NCI-H1417 treated with DMSO at 0.1 percent for 48 hours (cell line): ENCODE measurements at places on chromosomes 3 and 15.

- no peak for DNase-seq
These were observed 340.8 kb downstream of the PLOD2 start for GRCh38 chr3:145820170-145820569.

GRCh38 chr3:57434041-57434440, 110.1 kb downstream of the DNAH12 start:
- no peak for DNase-seq

GRCh38 chr15:100999369-100999768, 80.2 kb downstream of the LRRK1 start:
- no peak for DNase-seq

GRCh38 chr3:184257083-184257915, 4.1 kb downstream of the CAMK2N2 start:
- no peak for DNase-seq

DNA sequence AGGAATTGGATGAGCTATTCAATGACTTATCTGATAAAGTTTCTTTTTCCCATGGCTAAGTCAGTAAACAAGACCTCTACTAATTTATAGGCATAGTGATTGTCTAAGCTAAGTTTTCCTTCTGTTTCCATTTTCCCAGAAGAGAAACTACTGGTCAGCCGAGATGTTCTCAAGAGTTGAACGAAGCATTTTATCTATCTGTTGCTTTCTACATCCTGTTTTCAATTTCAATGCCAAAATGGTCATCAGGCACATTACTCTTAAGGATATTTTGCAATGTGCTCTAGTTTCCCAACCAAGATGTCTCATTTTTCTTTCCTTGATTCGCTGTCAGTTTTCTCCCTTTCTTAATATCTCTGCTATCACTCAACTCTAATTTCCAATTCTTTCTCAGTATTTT, 228.7 kb downstream of the MBNL1 start:
- DNase-seq: no peak

GRCh38 chr3:111904376-111905241, 45.5 kb downstream of the PHLDB2 start:
- DNase-seq: no peak

- no peak for DNase-seq
These were observed 88.0 kb upstream of the GOLIM4 start for GRCh38 chr3:168183774-168184173.

GRCh38 chr3:114384558-114384903, 90.7 kb downstream of the TIGIT start:
- DNase-seq: no peak

GRCh38 chr15:94164971-94165370, 66.4 kb upstream of the MCTP2 start:
- no peak for DNase-seq

DNA sequence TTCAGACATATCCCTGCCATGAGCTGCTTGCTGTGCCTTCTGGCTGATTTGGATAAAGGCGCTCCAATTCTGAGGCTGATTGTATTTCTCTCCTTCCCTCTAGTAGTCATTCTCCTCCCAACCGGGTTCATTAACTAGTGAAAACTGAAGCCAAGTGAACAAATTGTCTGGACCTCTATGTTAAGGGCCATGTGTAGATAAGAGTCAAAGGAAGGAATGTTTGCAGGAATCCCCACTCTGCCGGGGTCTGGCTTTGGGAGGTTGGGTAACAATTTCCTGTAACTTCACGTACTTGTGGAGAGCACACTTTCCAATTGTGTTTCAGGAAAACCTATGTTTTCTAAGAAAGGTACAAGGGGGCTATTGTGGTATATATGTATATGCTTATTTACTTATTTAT, 38.2 kb upstream of the SUCLG2 start:
- DNase-seq: no peak

GRCh38 chr15:101810456-101810855, 1.5 kb upstream of the OR4F15 start:
- no peak for DNase-seq

- no peak for DNase-seq
These were observed 1.1 kb downstream of the ATP10A start for GRCh38 chr15:25862071-25862471.

DNA sequence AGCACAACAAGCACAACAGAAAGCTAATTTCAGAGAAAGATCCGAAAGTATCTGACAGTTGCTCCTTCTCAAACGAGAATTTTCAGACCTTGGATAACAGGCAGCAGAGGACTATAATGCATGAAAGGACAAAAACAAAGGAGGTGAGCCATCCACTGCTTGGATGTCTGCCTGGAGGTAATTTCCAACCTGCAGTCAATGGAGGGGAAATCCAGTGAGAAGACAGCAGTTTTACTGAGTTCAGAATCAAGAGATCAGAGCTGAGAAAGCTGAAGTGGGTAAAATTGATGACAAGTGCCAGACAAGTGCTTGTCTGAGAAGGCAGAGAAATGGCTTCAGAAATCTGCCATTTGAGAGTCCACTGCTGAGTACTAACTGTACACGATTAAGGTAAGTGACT, 22.1 kb downstream of the UBE3A start:
- no peak for DNase-seq

DNA sequence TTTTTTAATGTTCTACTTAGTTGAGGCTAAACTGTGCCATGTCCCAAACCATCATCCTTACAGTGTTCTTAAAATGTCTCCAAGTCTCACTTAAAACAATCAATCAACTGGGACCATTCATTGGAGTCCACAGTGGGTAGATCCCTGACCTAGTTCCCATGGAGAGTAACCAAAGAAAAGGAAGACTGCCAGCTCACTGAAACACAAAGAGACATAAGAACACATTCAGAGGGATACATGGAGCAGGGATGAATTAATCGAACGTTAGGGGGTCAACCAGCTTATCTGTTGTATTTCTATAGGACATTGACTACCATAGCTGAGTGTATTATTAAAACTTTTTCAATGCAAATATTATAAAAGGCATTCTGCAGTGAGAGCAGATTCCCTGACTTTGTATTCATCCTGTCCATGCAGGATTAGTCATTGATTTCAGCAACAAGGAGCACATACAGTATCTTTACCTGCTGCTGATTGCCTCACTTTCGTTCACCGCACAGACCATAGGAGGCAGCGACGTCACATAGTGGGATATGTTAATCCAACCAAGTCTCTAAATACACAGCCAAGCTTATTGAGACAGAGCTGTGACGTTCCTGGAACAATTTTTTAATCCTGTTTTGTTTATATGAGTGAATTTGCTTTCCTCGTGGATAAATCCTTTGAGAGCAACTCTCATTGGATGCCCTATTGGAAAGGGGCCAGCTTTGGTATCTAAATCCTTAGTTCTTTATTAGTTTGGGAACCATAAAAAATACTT, 364.9 kb upstream of the RBMS3 start:
- no peak for DNase-seq

- DNase-seq: peak; percentile 22
These were observed 300.0 kb upstream of the TPM1 start for GRCh38 chr15:62742409-62743171.

GRCh38 chr15:83443076-83443847, 3.9 kb upstream of the SH3GL3 start:
- no peak for DNase-seq

GRCh38 chr3:36480911-36481648, 100.8 kb downstream of the STAC start:
- no peak for DNase-seq

- DNase-seq: no peak
These were observed 17.1 kb downstream of the ARPP19 start for GRCh38 chr15:52551762-52552161.

DNA sequence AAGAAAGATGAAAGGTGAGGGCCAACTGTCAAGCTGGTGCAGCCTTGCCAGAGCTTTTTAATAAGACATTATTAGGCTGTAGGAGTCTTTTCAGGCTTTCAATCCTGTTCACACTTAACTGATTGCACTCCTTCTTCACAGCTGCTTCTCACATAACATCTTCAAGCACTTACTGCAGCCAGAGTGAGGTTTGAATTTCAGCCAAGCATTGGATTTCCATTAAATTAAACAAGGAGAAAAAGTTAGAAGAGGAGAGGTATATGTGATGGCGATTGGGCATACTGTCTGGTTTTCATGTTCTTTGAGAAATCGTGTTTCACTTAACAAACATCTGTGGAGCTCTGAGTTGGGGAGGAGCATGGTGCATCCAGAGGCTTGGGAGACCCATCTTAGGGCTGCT, 392.8 kb upstream of the LRRC3B start:
- no peak for DNase-seq

GRCh38 chr15:67413770-67414390, 107.1 kb upstream of the C15orf61 start:
- no peak for DNase-seq

GRCh38 chr3:98793971-98794370, 30.8 kb downstream of the ST3GAL6 start:
- DNase-seq: no peak

- no peak for DNase-seq
These were observed 215.3 kb upstream of the CGNL1 start for GRCh38 chr15:57160823-57161560.

- no peak for DNase-seq
These were observed 69.0 kb downstream of the NME9 start for GRCh38 chr3:138260611-138261010.

DNA sequence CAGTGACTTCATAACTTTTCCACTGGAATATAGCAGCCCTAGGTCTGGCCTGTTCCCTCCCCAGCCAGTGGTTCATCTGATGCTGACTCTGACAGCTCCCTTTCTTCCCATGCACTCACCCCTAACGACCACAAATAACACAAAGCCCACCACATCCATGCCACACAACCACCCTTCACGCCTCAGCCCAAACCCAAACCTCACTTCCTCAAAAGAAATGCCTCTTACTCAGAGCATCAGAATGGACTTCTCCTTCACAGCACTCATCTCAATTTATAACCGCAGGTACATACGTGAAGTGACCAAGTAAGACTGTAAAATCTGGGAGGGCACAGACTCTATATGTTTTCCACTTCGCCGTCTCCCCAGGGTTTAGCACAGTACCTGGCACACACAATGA, 1.1 kb downstream of the RBSN start:
- DNase-seq: no peak
